ENCODE measurements at places on chromosomes 2 and 18.

GRCh38 chr2:238290715-238291549 lies 2.5 kb upstream of the PER2 start:
- DNase-seq: no peak

DNA sequence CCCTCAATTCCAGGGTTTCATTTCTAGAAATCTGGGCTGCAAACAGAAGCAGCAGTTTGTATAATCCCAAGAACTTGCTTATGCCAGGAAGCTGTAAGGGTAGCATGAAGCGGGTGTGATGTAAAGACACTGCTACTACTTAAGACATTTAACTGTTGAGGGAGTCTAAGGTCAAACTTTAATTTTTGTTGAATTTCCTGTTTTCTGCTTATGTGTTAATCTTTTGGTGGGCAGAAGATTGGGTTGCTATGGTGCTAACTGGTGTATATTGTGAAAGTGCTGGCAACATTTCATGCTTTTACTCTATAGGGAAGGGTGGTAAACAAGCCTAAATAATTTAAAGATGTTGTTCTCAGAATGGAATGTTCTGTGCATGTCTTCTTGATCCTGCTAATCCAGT lies 2.7 kb downstream of the NCOA1 start:
- DNase-seq: no peak

DNA sequence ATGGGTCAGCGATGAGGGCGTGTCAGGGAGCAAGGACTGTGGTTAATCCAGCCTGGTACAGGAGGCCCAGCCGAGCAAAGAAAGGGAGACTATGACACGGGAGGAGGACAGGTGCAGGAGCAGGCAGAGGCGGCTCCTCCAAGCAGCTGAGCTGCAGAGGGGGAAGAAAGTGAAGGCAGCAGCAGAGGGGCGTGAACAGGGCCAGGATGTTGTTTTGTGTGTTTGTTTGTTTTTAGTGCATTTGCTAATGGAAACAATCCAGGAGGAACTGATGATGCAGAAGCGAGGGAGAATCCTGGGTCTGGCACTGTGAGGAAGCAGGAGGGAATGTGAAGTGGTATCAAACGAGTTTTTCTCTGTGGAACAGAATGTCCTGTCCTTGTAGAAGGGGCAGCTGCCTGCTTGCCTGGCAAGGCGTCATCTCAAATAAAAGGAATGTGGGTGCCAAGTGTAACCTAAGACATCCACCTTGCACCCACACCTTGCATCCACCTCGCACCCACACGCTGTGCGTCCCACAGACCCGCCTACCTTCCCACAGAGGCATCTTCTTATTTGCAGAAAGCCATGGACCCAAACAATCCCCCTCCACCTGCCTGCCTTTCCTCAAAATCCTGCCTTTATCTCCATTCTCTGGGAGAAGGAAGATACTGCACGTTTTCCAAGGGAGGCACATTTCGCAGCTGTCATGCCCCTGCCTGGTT lies 134.8 kb downstream of the SH3BP4 start:
- DNase-seq: no peak

- DNase-seq: no peak
Observed at GRCh38 chr2:195532628-195533271, 124.3 kb upstream of the SLC39A10 start.

DNA sequence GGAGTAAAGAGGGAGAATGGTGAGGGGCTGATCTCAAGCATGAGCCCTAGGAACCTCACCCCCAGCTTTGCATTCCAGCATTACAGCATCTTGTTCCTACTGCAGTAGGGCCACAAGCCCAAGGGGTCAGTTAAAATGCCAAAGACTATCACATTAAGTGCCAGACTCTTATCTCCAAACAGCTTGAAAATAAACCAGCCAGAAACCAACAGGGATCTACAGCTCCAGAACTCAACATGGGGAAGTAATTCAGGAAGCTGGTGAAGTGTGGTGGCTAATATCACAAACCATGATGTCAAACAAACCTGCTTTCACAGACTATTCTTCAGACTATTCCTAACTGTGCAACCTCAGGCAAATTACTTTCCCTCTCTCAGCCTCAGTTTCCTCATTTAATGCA lies 278.3 kb downstream of the TNS1 start:
- no peak for DNase-seq

GRCh38 chr18:79077181-79077580 lies 8.0 kb downstream of the ATP9B start:
- no peak for DNase-seq

DNA sequence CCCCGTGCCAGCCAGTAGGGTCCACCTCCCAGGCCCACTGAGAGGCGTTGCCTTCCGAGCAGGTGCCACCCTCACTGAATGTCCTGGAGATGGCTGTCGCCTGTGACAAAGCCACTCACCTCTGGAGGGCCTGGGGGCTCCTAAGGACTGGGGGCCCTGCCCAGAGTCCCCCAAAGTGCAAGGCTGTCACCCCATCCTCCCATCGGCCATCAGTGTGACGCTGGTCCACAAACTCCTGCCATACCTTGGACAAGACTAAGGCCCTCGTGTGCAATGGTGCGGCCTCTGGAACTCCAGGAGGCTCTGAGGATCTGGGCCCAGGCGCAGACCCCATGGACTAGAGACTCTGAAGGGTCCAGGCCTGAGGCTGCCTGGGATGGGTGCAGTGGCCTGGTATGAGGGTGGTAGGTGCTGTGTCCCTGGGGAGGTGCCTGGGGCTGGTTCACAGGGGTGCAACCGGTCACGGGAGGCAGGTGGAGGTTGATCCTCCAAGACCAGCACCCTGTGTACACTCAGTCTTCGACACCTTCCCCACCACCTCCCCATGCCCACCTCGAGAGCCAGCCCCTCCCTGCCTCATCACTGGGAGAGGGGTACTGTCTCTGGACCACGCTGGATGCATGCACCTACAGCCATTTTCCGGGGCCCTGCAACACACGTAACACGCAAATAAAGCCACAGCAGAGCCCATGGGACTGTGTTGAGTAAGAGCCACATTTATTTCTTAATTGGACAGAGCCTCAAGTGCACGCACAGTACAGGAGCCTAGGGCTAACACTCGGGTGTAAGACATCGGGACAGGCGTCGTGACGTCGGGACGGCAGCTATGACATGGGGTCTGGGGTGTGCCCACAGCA lies 21.6 kb downstream of the AQP12A start:
- DNase-seq: no peak

DNA sequence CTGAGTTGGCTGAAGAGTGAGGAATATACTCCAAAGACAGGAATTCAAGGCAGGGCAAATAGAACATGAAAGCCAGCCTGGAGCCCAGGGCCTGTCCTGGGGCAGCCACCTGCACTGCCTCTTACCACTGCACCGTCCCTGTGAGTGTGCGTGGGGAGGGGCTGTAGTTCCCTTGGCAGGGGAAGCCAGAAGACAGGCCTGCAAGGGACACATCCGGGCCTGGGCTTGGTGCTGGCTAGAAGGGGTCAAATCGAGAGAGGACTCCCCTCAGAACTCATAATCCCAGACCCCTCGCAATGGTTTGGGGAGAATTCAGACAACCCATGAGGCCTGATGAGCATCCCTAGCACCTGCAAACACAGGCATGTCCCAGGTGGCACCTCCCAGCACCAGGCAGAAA lies 87.0 kb downstream of the HDAC4 start:
- no peak for DNase-seq

DNA sequence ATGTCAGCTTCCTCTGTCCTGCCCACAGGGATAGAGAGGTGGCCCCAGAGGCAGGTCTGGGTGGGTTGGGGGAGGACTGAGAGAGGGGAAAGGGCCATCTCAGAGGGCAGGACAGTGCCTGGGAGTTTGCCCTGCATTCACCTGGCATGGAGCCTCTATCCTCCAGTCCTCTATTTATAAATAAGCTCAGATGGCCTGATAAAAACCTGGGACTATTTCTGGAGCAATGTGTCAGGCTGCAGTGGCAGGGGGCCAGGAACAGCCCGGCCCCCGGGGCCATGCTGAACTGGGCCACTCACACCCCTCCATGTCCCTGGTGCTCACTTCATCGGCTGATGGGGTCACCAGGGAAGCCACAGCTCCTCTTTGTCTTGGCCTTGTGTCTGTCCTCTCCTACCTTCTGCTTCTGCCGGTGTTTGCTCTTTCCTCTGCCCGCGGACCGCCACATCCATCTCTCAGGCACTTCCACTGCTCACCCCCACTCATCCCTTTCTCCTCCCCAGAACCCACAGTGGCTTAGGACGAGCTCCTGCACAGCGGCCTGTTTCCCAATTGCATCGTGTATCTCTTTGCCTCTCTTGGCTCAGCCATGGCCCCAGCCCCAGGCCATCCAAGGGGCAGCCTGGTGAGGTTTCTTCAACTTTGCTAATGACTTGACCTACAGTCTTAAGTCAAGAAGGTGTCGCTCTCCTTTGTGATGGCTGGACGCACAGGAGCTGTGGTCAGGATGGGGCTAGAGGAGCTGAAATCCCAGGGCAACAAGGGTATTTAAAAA lies 38.8 kb downstream of the SCTR start:
- no peak for DNase-seq

- DNase-seq: no peak
Observed at GRCh38 chr2:115738111-115738510, 1295.7 kb downstream of the DPP10 start.

DNA sequence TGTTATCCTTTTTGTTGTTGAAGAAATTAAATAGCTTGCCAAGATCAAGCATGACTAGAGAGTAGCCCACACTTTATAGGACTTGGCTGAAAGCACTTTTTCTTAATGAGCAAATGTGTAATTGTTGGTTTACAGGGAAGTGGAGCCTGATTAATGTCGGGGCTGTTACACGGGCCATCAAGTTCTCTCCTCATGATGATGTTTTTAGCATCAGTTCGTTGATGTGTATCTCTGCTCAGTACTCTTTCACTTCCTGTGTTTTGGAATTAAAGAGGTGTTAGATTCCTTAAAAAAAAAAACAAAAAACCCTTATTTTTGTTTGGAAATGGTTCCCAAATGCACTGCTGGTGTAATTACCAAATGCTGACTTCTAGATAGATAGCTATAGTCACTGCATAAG lies 114.2 kb downstream of the PTPRM start:
- no peak for DNase-seq

DNA sequence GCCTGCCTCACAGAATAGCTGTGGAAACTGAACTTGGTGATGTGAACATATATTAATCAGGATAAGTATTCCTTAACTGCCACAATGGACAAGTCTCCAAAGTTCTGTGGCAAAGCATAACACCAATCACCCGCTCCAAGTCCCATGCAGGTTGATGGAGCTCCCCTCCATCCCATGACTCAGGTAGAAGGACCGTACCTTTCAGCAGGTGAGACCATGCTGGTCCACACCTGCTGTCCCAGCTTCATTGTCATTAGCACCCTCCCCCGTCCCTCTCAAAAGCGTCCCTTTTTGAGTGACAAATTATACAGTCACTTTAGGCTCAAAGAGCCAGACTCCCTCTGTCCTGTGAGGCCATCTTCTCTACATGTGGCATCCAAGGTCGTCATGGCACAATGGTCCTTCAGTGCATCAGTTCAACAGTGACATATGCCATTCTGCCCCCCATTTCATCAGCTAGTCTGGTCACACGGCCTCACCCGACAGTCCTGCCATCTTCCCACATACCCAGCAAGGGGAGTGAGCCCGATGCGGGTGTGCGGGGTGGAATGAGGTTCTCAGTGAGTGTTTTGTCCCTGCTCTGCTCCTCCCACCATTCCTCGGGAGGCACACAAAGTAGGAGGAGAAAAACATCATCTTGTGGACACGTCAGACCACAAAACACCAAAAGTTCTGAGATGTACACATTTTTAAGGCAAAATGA lies 136.7 kb upstream of the MYCN start:
- DNase-seq: no peak

GRCh38 chr2:206716623-206717022 lies 1.6 kb downstream of the DYTN start:
- DNase-seq: no peak

DNA sequence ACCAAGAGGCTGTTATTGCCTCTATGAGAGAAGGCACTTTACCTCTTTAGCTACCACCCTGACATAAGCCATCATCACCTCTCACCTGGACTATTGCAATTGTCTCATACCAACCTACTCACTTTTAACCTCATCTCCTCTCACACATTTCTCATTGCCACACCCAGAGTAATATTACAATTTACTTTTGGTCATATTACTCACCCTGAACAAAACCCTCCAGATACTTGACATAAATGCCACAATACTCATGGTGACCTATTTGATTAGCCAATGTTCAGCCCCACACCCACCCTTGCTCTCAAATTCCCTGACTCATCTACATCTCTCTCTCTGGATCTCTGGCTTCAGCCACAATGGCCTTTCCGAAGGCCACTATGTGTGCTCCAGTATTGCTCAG lies 90.9 kb upstream of the CDH7 start:
- DNase-seq: no peak

- DNase-seq: no peak
Observed at GRCh38 chr2:150474326-150475074, 13.0 kb downstream of the RND3 start.

- DNase-seq: no peak
Observed at GRCh38 chr2:170815311-170815710, 1.4 kb upstream of the GAD1 start.

Measured in T-helper 17 cell (primary cell).